ENCODE measurements at places on chromosomes 1 and 21.

DNA sequence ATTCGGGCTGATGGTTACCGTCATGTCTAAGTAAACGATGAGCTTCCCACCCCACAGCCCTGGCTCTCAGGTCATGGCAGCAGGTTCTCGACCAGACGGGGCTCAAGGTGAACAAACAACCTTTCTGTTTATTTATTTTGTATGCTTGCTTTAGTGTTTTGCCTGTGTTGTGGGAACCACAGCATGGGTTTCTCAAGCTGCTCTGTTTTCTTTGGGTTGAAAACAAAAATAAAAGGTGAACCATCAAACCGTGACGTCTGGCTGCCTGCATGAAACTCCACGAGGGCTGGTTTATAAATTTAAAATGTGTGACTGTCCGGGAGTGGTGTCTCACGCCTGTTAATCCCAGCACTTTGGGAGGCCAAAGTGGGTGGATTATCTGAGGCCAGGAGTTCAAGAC lies 28.0 kb downstream of the TMEM51 start:
- no peak for DNase-seq

DNA sequence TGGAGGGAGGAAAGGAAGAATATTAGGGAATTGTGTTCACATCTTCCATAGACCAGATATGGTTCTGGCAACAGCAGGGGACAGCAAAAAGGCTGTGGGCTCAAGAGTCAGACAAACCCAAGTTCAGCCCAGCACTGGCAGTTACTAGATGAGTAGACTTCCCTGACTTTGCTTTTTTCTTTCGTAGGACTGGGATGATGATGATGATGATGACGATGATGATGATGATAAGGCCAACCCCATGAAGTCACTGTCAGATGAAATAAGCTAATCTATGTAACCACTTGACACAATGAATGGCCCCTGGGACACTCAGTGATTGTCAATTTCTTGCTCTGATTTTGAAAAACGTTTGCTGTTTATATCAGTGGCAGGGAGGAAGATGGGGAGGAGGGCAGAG lies 109.6 kb downstream of the TNR start:
- DNase-seq: no peak

GRCh38 chr1:179327679-179328078 lies 34.1 kb downstream of the SOAT1 start:
- no peak for DNase-seq

- DNase-seq: no peak
Measured at GRCh38 chr1:116374353-116375147, 1.5 kb downstream of the ATP1A1 start.

GRCh38 chr1:44798481-44799365 lies 1.5 kb upstream of the PLK3 start:
- no peak for DNase-seq

DNA sequence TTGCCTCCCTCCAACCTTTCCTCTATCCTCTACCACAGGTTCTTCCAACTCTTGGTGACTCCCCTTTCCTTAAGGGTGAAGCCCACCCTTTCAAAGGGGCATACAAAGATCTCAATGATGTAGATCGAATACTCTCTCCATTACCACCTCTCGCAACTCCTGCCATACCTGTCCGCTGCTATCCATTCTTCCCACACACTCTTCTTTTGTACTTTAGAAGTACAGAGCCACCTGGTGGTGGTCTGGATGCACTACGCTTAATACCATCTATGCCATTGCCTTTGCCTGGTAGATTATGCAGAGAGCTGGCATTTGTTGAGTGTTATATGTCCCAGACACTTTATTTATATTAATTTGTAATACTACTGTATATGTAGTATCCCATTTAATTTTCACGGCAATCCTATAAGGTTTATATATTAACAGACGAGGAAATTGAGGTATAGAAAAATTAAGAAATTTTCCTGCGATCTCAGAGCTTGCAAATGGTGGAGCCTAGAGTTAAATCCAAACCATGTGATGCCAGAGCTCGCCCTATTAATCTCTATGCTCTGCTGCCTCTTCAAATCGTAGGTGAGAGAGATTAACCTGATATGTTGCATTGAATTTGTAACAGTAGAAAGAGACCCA lies 22.9 kb downstream of the TSHB start:
- no peak for DNase-seq

GRCh38 chr1:159881622-159882526 lies 18.1 kb downstream of the CFAP45 start:
- peak; percentile 95 for DNase-seq

GRCh38 chr1:10903821-10904220 lies 107.4 kb upstream of the CASZ1 start:
- no peak for DNase-seq

DNA sequence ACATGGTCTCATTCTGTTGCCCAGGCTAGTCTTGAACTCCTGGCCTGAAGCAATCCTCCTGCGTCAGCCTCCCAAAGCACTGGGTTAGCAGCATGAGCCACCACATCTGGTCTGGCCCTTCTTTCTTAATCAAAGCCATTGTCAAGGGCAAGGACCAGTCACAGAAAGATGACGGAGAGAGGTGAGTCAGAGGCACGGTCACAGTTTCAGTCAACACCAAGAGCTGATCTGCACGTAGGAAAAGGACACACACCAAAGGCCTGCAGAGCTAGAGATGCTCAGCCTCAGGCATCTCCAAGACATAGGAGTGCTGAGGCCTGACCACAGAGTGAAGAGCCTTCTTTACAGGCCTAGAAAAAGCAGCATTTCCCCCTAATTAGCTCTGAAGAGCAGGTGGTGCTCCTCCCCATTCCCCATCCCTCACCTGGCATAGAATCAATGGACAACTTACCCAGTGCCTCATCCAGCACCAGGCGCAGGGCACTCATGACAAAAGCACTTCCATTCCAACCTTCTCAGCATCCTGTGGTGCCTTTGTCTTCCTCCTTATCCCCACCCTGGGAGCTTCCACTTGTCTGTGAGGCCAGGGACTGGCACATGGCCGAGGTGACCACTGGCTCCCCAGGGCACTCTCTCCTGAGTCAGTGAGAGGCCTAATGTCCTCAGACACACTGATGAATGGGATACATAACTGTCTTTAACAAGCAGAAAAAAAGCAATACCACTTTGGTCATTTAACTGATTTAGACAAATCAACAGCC lies 139.8 kb downstream of the AJAP1 start:
- no peak for DNase-seq

- DNase-seq: no peak
Measured at GRCh38 chr1:59522925-59523505, 226.1 kb downstream of the FGGY start.

GRCh38 chr1:116763787-116764465 lies 9.7 kb downstream of the CD2 start:
- DNase-seq: no peak

GRCh38 chr1:183019860-183020259 lies 3.4 kb upstream of the LAMC1 start:
- no peak for DNase-seq

DNA sequence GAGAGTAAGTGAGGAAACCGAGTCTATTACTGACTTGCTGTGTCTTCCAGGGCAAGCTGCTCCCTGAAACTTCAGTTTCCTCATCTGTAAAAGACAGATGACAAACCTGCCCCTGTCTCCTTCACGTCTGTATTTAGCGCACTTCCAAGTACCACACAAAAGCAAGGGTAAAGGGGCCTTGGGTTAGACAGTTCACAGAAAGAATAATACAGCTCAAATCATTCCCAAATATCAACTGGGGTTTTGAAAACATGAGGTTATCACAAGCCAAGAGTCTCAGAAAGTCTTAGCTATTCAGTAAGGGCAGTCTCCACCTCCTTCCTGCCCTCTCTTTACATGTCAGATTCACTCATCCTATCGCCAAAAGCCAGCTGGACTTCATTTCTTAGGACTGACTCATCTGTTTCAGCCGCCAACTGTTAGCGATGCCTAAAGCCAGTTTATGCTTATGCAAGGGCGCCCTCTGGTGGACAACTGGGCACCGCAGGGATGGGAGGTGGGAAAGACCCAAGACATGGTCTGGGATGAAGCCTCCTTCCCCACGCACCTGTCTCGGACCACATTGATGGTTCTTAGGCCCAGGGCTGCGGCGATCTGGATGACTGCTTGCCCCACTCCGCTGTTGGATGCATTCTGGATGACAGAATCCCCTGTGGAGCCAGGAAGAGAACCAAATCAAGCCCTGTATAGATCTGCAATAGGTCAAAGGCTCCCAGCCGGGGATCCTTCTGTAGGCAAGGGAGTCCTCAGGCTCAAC lies 21.1 kb upstream of the SRSF4 start:
- peak; percentile 96 for DNase-seq

DNA sequence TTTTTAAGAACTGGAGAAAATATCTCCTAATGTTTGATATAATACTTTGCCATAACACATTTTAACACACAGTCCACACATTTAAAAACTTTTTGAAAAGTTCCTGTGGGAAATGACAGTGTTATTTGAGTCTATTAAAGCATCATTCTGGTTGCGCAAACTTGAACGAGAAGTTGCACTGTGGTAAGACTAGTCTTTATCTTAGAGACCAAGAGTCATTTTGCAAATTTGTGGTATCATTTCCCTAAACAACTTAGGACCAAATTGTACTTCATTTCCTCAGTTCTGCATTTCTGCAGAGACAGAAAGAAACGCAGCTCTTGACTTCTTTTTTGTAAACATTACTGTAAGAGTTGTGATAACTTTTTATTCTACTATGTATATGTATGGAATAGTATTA lies at the start of gene RGS18:
RGS18 (plus strand) TSS at position 282 of the 400 bp plus-strand sequence. CDS start 176 bp downstream, outside the sequence.
- DNase-seq: no peak

DNA sequence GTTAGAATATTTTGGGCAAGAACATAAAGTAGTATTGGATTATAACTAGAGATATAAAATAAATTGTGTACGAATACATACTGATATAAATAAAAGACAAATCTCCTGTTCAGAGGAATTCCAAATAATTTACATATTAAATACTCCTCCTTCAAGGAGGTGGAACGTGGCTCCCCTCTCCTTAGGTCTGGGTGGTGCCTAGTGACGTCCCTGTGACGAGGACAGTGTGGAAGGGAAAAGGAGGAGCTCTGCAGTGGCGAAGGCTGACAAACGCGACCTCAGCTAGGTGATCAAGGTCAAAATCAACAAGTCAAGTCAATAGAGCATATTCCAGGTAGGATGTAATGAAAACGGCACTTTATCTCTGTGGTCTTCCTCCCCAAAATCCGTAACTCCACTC lies 310.0 kb downstream of the SMYD3 start:
- DNase-seq: no peak

GRCh38 chr1:193539731-193540459 lies 353.5 kb upstream of the B3GALT2 start:
- no peak for DNase-seq

GRCh38 chr1:1092149-1092855 lies 18.2 kb upstream of the RNF223 start:
- no peak for DNase-seq

GRCh38 chr1:218259800-218260199 lies 25.3 kb upstream of the RRP15 start:
- DNase-seq: no peak

GRCh38 chr1:66733348-66734017 lies 18.8 kb upstream of the DYNLT5 start:
- no peak for DNase-seq

GRCh38 chr21:29418813-29419212 lies 120.1 kb downstream of the BACH1 start:
- DNase-seq: no peak

DNA sequence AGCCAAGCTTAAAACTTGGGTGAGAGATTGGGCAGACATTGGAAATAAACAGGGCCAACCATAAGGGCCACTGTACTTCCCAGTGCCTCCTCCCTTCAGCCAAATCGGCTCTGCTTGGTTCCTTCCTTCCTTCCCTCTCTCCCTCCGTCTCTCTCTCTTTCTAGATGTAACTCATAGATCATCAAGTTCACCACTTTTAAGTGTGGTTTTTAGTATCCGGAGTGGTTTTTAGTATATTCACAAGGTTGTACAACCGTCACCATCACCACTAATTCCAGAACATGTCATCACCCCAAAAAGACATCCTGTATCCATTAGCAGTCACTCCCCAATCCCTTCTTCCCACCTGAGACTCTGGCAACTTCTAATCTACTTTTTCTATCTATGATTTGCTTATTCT lies 51.0 kb downstream of the MYSM1 start:
- DNase-seq: no peak

- no peak for DNase-seq
Measured at GRCh38 chr1:75727571-75727970, 3.1 kb downstream of the ACADM start.

DNA sequence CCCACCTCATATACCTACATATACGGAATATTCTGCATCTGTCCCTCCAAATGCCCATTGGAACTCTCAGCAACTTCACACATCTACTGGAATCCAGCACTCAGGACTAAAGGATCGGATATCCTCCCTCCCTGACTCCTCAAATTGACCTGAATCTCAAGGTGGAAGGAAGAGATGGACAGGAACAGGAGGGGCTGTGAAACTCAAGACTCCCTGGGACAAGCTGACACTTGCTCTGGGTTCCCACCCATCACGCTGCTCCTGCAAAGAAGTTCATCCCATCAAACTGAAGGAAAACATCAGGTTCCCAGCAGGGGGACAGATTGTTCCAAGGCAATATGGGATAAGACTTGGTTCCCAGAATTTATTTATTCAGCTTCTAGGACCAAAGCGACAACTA lies 30.3 kb upstream of the TIAM1 start:
- no peak for DNase-seq

GRCh38 chr1:16980473-16981268 lies at the start of gene MFAP2:
TSS of gene MFAP2 (minus strand) at chr1:16980620. CDS start at chr1:16978273, 2,347 bp downstream.
- DNase-seq: no peak

DNA sequence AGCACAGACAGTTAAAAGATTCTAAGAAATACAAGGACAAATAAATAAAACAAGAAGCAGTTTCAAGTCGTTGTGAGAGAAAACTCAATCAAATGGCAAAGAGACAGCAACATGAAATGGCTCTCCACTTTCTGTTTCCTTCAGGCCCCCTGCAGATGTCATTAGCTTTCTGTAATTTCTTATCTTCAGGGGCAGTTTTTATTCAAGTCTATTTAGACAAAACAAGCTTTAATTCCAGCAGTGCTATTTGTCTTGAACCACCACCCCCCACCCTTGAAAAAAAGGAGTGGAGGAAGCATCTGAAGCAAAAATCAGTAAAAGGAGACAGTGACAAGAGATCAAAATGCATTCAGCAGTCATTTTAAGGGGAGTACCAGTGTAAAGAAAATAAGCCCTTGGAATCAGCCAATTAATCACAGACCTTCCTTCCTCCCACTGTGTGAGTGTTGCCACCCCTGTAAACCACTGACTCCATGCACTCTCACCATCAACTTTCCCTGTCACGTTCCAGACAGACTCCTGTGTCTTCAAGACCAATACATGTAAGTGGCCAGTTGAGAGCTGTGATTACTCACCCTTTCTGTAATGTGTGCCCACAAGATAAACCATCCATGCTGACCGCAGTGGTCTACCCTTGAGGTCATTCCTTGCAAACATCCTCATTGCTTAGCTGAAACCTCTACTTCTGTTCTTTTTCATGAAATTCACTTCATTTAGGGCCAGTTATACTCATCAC lies 136.1 kb upstream of the HOOK1 start:
- DNase-seq: peak; percentile 61

DNA sequence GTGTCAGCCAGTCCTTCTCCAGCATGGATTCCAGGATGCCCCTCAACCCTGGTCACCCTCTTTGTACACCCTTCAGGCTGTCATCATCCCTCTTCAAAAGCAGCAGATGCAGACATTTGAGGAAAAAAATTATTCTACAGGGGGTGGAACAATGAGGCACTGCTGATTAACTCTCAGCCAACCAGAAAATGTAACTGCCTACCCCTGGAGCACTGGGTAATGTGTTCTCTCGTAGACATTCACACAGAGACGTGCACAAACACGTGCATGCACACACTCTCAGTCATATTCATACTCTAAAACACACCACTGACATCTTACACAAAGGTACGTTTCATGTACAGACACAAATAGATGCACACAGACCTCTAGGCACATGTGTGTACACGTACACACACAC lies 175.4 kb downstream of the TRABD2B start:
- no peak for DNase-seq

GRCh38 chr1:51847294-51847920 lies 31.1 kb downstream of the NRDC start:
- no peak for DNase-seq

Measured in fibroblast of skin of left quadriceps (primary cell).